ENCODE measurements at places on chromosomes 5 and 9.

DNA sequence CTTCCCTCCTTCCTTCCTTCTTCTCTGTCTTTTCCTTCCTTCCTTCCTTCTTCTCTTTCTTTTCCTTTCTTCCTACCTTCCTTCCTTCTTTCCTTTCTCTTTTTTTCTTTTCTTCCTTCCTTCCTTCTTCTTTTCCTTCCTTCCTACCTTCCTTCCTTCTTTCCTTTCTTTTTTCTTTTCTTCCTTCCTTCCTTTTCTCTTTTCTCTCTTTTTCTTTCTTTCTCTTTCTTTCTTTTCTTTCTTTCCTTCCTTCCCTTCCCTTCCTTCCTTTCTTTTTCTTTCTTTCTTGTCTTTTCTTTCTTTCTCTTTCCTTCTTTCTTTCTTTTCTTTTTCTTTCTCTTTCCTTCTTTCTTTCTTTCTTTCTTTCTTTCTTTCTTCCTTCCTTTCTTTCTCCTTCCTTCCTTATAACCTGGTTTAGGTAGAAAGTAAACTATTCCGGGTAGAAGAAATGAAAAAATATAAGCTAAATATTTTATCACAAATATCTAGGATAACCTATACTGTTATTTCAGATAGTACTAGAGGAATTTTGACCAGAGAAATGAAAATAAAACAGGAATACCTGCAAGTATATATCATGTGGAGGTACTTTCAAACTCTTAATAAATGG is 1741.8 kb upstream of the CDH9 start:
- no peak for DNase-seq

GRCh38 chr5:132528021-132528420 is 15.3 kb downstream of the IL5 start:
- DNase-seq = no peak

- DNase-seq = no peak
These were observed 9.3 kb upstream of the MEGF9 start for GRCh38 chr9:120723565-120723964.

- no peak for DNase-seq
These were observed 15.2 kb downstream of the RAPGEF1 start for GRCh38 chr9:131724683-131725082.

DNA sequence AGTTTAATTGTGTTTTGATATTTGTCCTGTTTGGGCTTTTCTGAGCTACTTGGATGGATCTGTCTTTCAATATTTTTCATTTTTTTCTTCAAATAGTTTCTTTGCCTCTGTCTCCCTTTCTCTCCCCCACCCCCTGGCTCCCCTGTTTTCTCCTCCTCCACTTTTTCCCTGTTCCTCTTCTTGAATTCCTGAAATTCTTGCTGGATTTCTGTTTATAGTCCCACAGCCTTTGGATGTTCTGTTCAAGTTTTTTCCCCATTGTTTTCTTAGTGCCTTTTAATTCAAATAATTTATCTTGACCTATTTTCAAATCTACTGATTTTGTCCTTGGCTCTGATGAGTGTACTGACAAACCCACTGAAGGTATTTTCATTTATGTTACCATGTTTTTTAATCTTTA is 113.0 kb downstream of the VPS13A start:
- DNase-seq = no peak

DNA sequence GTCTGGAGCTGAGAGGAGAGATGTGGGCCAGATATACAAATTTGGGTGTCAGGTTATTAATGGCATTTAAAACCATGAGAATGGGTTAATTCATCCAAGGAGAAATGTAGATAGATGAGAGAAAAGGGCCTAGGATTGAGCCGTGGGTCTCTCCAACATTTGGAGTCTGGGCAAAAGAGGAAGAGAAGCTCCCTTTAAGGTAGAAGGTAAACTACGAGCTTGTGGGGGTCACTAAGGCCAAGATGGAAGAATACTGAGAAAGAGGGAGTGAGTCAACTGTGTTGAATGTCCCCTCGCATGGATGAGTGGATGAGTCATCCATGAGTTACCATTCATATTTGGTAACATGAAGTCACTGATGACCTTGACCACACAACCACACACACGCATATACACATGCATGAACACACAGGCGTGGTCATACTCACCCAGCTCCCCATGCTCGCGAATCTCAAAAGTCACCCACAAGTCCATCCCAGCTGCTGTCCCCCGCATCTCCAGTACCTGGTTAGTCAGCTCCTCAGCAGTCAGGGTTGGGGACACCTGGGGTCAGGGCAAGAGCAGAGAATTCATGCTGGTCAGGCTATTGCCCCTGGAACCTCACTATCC is 6.8 kb upstream of the FCHSD1 start:
- no peak for DNase-seq
